Kidney epithelial cell (primary cell): ENCODE measurements at places on chromosomes 7 and 10. TPM values are rescaled to one million over a fixed set of nuclear protein-coding genes. Genes with fewer than 3 reads are reported as not detected.

- DNase-seq = no peak
Observed at GRCh38 chr10:49781247-49781646, 19.1 kb upstream of the OGDHL start.

DNA sequence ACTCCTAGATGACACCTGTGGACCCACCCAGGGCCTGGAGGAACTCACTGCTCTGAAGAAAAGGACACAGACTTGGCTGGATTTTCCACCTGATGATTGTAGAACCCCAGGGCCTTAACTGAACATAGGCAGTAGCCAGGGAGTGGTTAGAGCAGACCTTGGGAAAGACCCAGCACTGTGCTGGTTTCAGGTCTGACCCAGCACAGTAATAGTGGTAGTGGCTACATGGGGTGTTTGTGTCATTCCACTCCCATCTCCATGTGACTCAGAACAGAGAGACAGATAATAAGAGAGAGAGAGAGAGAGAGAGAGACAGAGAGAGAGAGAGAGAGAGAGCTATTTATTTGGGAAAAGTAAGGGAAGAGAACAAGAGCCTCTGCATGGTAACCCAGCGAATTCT lies 239.1 kb upstream of the MEOX2 start:
- DNase-seq = no peak

- no peak for DNase-seq
Observed at GRCh38 chr7:1361756-1362125, 97.5 kb downstream of the MICALL2 start.

DNA sequence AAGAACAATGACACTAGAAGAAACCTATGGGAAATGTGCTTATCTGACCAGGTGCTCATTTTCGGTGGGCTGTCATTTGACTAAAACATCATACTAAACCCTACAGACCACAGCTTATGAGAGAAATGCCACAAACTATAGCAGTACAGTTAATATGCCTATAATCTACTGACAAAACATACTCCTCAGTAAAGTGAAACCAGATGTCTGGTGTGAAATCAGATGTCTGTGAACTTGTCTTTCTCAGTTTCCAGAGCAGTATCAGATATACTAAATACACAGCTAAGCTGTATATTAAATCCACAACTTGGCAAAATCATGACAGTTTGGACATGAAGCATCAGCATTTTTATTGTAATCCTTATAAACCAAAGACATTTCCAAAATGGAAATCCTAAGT lies 3.3 kb downstream of the IMMP2L start:
- no peak for DNase-seq

- DNase-seq = no peak
Observed at GRCh38 chr10:42975558-42976340, 101.1 kb upstream of the RET start.

Gene STEAP2
- 5.2 and 16.4 TPM in 2 replicates for total RNA-seq
